ENCODE measurements at places on chromosomes 12 and 14.

- DNase-seq = no peak
Observed at GRCh38 chr12:65817866-65818265, 6.4 kb upstream of the HMGA2 start.

- no peak for DNase-seq
Observed at GRCh38 chr12:56601503-56601902, 28.6 kb downstream of the BAZ2A start.

GRCh38 chr14:24952851-24953666 lies 96.9 kb downstream of the STXBP6 start:
- DNase-seq = no peak

DNA sequence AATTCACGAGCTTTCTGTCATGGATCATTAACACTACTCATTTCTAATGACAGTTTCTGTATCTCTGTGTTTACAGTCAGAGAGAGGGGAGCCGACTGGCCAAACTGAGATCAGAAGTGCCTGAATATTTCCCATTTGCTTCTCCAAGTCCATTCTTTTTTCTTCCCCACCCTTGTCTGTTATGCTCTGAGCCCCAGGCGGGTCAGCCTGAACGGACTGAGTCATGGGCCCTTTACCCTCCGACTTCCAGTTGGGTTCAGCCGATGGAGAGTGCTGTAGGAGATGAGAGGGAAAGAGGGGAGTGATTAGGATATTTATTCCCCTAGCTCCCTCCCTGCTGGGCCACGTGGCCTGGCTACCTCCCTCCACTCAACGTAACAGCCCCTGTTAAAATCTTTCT lies 104.7 kb downstream of the PAH start:
- DNase-seq = no peak

DNA sequence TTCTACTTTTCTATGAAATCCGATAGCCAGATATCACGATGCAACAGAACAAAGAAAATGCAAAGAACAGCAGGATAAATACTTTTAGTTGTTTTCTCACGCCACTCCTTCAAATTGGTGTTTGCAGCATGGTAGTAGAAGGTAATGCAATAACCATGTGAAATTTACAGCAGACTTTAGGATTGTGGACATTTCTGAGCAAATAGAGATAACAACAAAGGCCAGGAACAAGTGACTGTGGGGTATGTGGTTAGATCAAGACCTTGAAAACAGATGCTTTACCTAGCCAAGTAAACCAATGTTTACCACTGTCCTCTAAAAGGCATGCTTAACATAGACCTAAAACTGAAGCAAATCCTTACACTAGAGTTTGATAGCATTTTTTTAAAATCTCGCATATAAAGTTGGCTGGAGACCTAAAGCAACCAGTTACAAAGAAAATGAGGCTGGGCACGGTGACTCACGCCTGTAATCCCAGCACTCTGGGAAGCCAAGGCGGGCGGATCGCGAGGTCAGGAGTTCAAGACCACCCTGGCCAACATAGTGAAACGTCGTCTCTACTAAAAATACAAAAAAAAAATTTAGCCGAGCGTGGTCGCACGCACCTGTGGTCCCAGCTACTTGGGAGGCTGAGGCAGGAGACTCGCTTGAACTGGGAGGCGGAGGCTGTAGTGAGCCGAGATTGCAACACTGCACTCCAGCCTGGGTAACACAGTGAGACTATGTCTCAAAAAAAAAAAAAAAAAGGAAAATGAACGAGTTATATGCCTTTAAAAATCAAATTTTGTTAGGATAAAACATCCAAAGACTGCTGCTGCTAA lies 123.2 kb upstream of the FOXN3 start:
- no peak for DNase-seq

GRCh38 chr14:20412411-20412810 lies 890 bp downstream of the TEP1 start:
- DNase-seq = no peak

DNA sequence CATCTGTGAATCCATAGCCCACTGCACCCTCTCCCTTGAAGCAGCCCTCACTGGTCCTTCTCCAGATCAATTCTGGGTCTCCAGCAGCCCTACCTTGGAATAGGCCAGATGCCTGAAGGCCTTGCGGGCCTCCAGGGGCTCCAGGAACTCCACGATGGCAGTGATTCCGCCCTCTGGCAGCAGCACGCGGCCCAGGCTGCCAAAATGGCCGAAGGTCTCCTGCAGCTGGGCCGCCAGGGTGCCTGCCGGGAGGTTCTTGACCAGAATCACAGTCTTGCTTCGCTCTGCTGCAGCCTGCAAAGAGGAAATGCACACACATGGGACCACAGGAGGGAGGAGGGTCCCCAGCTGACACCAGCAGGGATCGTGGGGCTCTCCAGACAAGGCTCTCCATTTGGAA lies 26.3 kb downstream of the RBM19 start:
- DNase-seq = no peak

DNA sequence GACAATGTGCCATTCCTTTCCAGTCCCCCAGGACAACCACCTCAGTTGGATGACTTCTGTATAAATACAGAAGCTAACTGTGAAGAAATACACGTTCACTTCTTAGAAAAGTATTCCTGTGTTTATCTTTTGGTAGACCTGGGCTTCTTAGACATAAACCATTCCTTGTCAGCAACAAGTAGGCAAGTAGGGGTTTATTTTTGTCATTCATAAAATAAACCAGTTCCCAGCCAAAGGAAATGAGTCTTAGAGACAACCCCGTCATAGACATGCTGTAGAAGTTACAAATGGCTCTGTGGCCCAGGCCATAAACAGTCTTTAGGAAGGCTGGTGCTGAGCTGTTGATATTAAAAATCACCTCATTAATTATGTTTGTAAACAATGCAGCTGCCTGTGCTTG lies 243.2 kb downstream of the SPTSSA start:
- DNase-seq = no peak

- DNase-seq = no peak
Observed at GRCh38 chr14:30614155-30614554, 8.0 kb upstream of the SCFD1 start.

- no peak for DNase-seq
Observed at GRCh38 chr12:131555197-131555846, 155.6 kb upstream of the SFSWAP start.

DNA sequence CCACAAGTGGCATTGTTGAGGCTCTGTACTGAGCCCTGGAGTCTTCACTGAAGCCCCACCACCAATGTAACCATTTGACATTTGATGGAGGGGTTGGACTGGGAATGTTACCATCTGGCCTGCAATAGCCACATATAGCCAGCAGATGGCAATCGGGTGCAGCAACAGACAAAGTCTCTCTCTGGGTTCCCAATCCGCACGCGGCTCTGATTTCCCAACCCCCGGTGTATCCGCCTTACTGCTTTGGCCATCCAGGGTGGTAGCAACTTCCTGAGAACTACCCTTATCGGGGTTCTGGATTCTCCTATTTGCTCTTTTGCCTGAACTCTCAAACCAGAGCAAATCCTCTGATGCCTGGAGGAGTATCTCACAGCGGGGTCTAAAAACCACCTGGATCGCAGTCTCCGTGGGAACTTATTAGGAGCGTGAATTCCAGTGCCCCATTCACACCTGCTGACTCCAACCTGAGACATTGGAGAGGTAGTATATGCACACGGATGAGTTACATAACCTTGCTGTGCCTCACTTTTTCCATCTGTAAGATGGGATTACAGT lies 14.2 kb downstream of the VRTN start:
- peak; percentile 48 for DNase-seq

DNA sequence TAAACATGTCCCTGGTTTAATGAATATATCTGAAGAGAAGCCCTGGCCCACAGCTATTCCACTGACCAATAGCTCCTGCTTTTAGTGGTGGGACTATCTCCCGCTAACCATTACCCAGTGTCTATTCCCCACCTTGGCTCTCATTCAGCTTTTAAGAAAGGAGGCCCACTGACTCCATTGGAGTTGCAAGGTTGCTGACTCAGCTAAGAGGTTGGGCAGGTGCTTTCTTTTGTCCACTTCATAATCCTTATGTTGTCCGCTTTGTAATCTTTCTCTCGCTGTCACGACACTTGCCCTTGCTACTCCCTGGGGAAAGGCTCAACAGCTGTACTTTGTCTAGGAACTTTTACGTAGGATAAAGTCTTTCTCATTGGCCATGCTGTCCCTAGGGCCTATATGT lies 453.4 kb upstream of the CCDC196 start:
- no peak for DNase-seq

GRCh38 chr12:91182636-91183455 lies at the start of gene DCN:
Gene DCN (minus strand): TSS chr12:91182817. CDS start chr12:91178552, 4,265 bp downstream.
- no peak for DNase-seq

DNA sequence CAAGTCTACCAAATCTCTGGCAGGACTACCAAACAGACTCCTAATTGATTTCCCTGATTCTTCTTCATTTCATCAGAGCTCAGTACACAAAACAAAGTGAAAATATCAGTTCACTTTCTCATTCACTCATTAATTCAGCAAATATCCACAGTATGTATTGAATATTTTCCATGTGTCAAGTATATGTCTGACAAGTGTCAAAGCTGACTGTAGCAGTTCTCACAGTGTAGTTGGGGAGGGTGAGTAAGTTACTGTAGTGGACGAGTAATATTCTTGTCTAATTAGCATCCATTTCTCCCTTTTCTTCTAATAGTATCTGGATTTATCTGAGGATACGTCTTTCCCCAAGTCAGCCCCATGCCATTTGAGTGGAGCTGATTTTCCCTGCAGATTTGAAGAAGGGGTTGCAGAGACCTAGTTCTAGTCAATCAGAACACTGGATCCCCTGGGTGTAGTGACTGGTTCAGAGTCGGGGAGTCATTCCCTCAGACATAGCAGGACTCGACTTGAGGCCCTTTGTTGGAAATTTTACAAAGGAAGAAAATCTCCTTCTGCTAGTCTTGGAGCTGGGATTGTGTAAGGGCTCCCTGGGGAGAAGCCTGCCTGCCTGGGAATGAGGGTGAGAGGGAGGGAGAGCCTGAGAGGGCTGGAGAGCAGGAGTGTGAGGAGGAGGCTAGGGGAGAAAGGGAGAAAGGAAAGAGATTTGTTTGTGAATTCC lies 51.4 kb downstream of the GRIP1 start:
- DNase-seq = no peak

DNA sequence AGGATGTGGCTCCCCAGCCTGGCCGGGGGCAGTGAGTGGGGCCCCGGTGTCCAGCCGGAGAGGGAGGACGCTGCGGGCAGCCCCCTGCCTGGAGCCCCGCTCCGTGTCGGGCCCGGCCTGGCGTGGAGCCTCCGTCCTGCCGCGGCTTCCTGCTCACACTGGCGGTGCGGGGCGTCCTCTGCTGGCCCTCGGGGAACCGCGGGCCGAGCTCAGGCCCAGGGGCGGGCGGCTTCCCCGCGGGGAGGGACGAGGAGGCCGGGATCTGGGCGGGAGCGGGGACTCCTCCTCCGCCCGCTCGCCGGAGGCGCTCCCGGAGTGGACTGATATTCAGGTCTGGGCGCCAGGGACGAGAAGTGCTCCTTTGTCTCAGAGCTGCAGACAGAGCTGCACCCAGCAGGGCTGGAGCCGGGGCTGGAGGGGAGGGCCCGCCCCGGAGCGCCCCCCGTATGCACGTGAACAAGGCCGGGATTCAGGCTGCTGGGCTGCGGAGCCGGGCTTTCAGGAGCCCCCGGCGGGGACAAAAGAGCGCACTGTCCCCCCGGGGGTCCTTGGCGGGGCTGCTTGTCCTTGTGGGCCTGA lies 2.2 kb downstream of the MMP17 start:
- DNase-seq = no peak

GRCh38 chr12:94488463-94488862 lies 28.8 kb upstream of the CEP83 start:
- DNase-seq = no peak

DNA sequence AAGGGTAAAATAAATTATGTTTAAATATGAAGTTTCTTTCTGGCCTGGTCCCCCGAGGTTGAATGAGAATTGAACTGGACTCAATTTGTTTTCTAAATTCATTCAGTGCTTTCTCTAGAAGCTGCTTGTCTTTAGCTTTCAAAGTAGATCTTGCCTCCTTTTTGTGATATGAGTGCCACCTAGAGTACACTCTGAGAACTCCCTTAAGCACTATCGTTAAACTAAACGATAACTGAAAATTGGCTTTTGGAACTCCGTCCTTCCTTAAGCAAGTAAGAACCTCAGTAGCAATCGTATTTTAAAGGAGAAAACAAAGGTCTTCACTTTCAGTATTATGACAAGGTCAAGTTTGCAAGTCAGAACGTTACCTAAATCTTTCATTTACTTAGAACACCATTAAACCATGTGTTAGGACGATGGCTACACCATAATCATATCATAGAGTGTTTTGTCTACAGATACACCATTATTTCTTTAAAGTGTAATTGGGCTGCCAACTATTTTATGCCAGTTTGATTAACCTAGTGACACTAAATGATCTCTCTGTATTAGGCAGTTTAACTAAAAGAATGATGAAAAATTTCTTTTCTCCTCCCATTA lies 364.8 kb downstream of the SNAPC1 start:
- no peak for DNase-seq

DNA sequence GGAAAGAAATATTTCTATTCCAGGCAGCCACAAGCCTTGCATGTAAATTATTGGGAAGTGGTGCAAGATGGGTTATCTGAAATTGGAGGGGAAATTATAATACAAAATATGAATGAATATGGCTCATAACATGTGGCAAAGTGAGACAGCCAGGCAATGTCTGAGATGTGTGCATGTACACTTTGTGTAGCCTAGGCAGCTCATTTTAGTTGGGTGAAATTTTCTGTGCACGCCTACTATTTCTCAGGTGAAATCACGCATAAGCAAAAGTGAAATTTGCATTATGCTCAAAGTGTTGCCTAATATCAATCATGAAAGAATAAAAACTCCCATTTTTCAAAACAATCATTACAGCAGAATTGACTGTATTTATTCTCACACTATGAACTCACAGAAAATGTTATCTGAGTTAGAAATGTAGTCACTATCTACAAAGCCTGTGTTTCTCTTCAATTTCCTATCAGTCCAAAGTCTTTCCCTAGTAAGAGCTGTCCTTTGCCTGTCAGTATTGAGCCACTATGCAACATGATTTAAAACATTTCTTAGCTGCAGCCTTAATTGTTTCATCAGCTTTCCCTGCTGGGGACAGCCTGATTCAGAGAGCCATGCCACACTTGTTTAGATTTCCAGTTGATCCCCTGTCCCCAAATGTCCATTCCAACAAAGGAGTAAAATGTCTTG lies 80.7 kb downstream of the EPS8 start:
- DNase-seq = no peak

DNA sequence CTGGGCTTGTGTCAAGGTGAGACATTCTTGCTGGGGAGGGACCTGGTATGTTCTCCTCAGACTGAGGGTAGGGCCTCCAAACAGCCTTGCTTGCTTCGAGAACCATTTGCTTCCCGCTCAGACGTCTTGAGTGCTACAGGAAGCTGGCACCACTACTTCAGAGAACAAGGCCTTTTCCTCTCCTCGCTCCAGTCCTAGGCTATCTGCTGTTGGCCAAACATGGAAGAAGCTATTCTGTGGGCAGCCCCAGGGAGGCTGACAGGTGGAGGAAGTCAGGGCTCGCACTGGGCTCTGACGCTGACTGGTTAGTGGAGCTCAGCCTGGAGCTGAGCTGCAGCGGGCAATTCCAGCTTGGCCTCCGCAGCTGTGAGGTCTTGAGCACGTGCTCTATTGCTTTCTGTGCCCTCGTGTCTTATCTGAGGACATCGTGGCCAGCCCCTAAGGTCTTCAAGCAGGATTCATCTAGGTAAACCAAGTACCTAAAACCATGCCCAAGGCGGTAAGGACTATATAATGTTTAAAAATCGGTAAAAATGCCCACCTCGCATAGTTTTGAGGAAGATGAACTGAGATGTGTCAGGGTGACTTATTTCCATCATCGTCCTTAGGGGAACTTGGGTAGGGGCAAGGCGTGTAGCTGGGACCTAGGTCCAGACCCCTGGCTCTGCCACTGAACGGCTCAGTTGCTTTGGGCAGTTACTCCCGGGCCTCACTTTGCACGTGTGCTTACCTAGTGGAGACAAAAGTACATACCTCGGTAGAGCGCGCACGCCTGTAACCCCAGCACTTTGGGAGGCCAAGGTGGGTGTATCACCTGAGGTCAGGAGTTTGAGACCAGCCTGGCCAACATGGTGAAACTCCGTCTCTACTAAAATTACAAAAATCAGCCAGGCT lies 4.3 kb downstream of the GAPDH start:
- no peak for DNase-seq
